ENCODE measurements at places on chromosomes 13 and 19.

- no peak for DNase-seq
Observed at GRCh38 chr19:8208922-8209461, at the start of gene CERS4. TSS of gene CERS4 (plus strand) at chr19:8209370. CDS start at chr19:8251077, 41,707 bp downstream.

DNA sequence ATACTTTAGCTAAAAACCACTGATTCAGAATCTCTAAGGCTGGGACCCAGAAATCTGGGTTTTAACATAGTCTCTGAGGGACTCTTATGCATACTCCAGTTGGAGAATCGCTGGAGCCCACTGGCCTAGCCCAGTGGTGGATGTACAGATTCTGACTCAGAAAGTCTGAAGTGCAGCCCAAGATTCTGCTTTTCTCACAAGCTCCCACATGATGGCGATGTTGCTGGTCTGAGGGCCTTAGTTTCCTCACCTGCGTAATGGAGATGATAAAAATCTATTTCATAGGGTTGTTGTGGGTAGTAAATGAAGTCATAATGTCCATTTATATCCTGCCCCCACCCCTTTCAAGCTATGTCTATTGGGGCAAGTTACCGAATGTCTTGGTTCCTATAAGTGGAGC, 7.7 kb upstream of the CDADC1 start:
- no peak for DNase-seq

DNA sequence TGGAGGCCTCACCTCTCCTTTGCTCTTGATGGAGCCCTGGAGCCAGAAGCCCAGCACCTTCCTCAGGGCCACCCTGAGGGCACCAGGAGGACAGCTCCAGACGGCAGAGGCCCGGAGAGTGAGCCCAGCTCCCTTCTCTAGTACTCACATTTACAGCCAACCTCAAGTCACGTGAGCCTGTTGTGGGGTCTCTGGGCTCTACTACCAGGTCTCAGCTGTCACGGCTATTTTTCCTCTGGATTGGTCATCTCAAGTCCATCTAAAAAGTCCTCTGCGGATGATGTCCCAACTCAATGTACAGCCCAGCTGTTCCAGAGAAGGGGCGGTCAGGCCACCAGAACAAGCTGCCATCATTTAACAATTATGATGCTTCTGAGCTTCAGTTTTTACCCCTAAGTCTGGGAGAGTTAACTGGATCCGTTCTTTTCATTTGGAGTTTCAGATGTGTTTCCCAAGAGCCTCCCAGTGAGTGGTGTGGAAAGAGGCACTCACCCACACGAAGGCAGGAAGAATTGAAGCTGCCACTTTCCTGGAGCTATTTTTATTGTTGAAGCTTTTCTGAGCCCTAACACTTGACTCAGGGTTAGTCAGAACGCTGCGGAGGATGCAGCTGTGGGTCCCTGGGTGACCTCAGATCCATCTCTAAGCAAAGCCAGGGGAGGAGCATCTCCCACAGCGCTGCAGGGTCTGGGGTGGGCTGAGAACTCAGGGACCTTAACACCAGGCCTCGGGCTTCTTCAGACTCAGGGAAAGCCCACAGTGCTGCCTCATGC, 143.5 kb upstream of the UBL3 start:
- DNase-seq = no peak

GRCh38 chr19:18939922-18940768, 872 bp downstream of the HOMER3 start:
- DNase-seq = no peak

DNA sequence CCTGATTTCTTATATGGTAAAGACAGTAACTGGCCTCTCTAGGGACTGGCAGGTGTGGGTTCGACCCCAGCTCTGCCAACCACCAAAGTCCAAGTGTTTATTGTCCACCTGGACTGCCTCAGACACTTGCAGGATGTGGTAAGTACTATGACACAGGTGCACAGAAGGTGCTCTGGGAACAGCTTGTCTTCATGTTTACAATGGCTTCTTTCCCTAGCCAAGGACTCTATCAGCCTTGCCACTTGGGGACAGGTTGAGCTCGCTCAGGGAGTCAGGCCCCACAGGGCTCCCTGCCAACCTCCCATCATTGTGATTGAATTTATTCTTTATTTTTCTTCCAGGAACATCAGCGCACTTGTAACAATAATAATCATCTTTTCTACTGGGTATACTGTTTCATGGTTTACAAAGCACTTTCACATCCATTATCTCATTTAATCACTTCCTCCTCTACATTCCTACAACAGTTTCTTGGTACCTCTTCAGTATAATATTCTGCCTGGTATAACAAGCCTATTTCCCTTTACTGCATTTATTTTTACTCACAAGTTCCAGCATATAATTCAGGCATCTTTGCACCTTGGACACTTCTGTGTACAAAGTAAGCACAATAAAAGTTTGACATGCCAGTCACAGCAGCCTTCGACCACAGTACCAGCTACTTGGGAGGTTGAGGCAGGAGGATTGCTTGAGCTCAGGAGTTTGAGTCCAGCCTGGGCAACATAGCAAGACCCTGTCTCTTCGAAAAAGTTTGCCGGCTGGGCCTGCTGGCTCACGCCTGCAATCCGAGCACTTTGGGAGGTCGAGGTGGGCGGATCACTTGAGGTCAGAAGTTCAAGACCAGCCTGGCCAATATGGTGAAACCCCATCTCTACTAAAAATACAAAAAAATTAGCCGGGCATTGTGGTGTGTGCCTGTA, 24.2 kb upstream of the GATAD2A start:
- DNase-seq = no peak

GRCh38 chr19:44800461-44800860, 8.4 kb upstream of the BCAM start:
- no peak for DNase-seq

DNA sequence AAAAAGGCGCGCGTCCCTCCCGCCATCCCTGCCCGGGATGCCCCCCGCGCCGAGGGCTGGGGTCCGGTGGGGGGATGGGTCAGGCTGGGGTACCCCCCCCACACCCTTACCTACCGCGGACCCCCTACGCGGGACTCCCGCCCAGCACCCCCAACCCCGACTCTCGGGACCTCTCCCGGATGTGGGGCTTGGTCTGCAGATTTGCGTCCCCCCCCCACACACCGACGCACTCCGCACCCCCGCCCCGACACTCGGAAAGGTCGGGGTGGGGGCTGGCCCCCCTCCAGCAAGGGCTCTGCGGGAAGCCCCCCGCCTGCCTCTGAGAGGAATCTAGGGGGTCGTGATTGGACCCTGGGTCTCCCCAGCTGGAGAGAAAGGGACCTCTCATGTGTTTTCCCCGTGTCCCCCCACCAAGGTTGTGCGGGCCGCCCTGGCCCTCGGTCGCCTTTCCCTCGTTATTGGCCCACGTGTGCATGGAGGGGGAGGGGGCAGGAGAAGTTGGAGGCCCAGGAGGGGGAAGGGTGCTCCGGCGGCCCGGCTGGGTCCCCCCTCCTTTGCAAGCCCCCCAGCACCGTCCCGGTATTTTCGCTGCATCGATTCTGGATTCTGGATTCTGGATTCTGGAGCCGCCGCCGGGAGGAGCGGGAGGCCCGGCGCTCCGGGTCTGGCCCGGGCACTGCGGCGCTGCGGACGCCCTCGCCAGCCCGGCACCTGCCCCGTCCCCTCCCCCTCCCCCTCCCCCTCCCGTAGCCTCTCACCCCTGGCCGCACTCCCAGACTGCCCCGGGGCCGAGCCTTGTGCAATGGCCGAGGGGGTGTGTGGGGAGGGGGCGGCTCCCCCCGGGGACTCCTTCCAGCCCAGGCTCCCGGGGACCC, 607 bp downstream of the NFIC start:
- no peak for DNase-seq

DNA sequence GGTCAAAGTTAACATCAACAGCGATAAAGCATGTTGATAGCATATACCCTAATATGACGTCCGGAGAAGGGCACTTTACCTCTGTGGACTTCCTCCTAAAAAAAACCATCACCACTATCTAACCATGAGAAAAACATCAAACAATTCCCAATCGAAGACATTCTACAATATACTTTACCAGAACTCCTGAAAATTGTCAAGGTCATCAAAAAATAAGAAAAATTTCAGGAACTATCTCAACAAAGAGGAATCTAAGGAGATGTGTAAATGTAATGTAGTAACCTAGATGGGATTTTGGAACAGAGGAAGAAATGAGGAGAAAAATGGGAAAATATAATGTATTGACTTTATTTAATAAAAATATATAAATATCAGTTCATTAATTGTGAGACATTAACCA, 1026.8 kb upstream of the MIR17HG start:
- DNase-seq = no peak

Measured in cortex of kidney (tissue), 1 donor.